Activated T-cell treated with anti-CD3 and anti-CD28 coated beads, Interleukin-2, amount 50 U/mL, for 24 hours (primary cell): ENCODE measurements at places on chromosomes 3 and 15.
A peak's percentile ranks its signal among the peaks of the same experiment; 100 is the strongest.

- no peak overlapping the region for H3K4me3 ChIP-seq
- DNase-seq, result no peak
- peaks cover 24% of the 10 kb centered on the region for H3K36me3 ChIP-seq
- no peaks in the 10 kb centered on the region for H3K27me3 ChIP-seq
- no peak overlapping the region for H3K27ac ChIP-seq
- no peaks in the 10 kb centered on the region for H3K4me1 ChIP-seq
These were observed 21.0 kb upstream of the PLXNA1 start for GRCh38 chr3:126961791-126962461.

DNA sequence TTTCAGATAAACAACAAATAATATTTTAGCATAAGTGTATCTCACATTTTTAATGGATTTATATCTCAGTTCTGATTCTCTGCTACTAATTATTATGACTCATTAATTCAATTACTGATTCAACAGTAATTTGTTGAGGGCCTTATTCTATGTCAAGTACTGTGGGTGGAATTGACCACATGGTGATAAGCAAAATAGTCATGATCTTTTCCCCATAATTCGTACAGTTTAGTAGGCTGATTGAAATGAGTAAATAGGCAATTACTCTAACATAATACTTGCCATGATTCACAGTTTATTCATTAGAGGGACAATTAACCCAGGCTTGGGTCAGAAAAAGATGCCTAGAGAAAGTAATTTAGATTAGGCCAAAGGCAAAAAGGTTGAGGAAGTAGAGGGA, 60.9 kb upstream of the SLC4A7 start:
- DNase-seq, result no peak
- H3K36me3 ChIP-seq, result no peaks in the 10 kb centered on the region
- H3K27ac ChIP-seq, result no peak overlapping the region

- H3K4me1 ChIP-seq, result peaks cover 21% of the 10 kb centered on the region
- DNase-seq, result no peak
- no peak overlapping the region for H3K4me3 ChIP-seq
- no peak overlapping the region for H3K27ac ChIP-seq
These were observed 105.8 kb upstream of the ETV5 start for GRCh38 chr3:186214670-186215069.

DNA sequence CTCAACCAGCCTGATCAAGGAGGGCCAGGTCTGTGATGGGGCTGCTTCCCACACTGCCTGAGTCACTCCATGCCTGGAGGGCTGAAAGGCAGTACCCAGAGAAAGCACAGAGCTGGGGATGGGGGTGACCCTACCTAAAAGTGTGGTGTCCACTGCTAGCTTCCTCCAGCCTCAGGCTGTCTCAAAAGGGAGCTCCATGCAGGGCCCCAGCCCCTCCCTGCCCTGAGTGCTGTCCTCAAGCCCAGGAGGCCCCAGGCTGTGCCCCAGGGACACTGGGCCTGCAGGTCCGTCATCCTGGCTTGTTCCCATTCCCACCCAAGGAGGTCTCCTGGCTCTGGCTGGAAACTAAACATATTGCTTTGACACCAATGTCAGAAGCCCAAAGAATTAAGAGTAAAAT, 56.8 kb downstream of the ZNF445 start:
- H3K4me1 ChIP-seq, result no peaks in the 10 kb centered on the region
- peaks cover 2% of the 10 kb centered on the region for H3K27me3 ChIP-seq
- H3K4me3 ChIP-seq, result no peak overlapping the region
- H3K36me3 ChIP-seq, result no peaks in the 10 kb centered on the region
- no peak for DNase-seq
- H3K27ac ChIP-seq, result no peak overlapping the region

DNA sequence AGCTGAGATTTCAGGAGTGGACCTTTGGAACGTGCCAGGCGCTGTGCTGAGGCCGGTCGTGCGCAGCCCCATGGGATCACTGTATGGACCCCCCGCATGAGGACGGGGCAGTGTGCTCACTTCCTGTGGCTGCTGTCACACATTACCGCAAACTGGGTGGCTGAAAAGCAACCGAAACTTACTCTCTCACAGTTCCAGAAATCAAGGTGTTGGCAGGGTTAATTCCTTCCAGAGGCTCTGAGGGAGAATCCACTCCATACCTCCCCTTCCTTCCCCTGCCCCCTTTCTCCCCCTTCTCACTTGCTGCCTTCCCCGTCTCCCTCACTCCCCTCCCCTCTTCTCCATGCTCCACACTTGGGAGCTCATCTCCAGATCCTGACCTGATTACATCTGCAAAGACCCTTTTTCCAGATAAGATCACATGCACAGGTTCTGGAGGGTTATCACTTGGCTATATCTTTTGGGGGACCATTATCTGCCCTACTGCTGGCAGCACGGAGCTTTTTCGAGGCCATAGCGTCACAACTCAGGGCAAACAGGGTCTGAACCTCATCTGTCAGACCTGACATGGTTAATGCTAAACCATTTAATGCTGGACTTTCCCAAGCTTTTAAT, 41.2 kb downstream of the KLF13 start:
- peak overlapping the region; percentile 73 for H3K4me3 ChIP-seq
- H3K27ac ChIP-seq, result peak overlapping the region; percentile 98
- peaks cover 97% of the 10 kb centered on the region for H3K4me1 ChIP-seq
- DNase-seq, result no peak
- H3K27me3 ChIP-seq, result no peaks in the 10 kb centered on the region
- peaks cover 52% of the 10 kb centered on the region for H3K36me3 ChIP-seq

- no peak for DNase-seq
- H3K4me3 ChIP-seq, result peak overlapping the region; percentile 98
- H3K27me3 ChIP-seq, result no peaks in the 10 kb centered on the region
- peaks cover 55% of the 10 kb centered on the region for H3K36me3 ChIP-seq
- peaks cover 79% of the 10 kb centered on the region for H3K4me1 ChIP-seq
These were observed 681 bp downstream of the TWF2 start for GRCh38 chr3:52238193-52238760.

DNA sequence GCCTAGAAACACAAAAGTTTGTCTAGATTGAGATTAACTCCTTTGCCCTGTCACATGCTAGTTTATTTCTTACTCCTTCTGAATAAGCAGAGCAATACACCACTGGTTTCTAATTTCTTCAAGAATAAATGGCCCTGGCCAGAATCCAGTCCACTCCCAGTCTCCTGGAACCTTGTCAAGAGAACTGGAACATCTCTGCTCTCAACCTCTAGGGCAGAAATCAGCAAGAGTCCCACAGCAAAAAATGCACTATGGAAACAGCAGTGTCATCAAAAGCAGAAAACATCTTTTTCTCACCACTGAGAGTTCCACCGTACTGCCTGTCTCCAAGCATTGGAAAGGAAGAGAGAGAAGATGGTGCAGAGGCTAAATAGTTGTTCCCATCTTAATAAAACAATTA, 35.9 kb upstream of the PPP2R3A start:
- no peak overlapping the region for H3K4me3 ChIP-seq
- no peak for DNase-seq
- H3K4me1 ChIP-seq, result no peaks in the 10 kb centered on the region
- H3K27me3 ChIP-seq, result no peaks in the 10 kb centered on the region

DNA sequence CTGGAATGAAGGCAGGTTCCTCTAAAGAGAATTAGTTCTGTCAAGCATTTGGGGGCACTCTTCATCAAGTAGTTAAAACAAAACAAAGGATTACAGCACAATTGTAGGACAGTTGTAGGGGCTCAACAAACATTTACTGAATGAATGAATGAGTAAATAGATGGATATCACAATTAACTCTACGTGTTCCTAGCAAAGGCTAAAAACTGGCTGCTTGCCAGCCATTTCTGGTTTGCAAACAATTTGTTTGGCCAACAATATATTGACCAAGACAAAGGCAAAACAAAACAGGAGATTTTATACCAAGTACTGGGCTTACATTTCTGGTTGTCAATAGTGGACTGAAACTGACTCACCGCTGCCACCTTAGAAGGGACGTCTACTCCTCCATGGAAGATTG, 116.8 kb downstream of the ZNF280D start:
- no peaks in the 10 kb centered on the region for H3K36me3 ChIP-seq
- peaks cover 7% of the 10 kb centered on the region for H3K4me1 ChIP-seq
- no peak overlapping the region for H3K27ac ChIP-seq
- H3K4me3 ChIP-seq, result no peak overlapping the region
